ENCODE measurements at places on chromosomes 13 and 19.

GRCh38 chr19:472005-472858 lies 11.4 kb upstream of the SHC2 start:
- no peak for DNase-seq

- DNase-seq = no peak
Observed at GRCh38 chr13:73521985-73522524, 463.2 kb downstream of the KLF5 start.

DNA sequence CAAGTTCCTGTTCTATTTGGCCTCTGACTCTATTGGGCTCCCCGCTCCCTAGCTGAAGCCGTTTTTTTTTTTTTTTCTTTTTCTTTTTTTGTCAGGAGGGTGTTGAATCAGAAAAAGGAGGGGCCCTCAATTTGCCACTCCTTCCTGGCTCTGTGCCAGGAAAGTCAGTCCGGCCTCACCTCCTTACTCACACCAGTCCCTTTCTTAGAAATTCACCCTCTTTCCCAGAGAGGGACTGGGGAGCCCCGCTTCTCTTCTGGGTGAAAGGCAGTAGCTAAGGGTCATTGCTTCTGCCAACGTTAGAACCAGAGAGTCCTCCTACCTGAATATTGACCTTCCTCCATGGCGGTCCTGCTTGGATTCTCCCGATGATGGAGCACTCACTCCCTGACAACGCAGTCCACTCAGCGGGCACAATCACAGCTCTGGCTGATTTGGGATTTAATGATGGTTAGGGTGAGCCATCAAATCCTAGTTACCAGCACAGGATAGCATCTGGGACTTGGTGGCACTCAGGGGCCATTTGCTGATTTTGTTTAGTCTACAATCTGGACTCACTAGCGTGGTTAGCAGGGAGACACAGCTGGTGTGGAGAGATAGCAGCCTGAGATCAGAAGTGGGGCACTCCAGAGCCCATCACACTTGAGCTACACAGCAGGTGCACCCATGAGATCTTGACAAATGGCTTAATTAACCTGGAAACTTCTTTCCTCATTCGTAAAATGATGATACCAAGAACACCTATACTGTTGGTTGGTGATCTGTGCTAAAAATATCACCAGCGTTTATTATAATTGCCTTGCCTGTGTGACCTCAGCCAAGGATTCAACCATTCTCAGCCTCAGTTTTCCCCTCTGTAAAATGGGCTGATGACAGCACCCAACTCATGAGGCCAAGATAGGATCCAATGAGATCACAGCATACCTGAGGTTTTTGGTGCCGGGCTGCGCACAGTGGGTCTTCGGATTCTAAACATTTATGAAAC lies 2.2 kb downstream of the FCER2 start:
- no peak for DNase-seq

- DNase-seq = peak; percentile 80
Observed at GRCh38 chr19:8580710-8581281, 3.6 kb upstream of the MYO1F start.

DNA sequence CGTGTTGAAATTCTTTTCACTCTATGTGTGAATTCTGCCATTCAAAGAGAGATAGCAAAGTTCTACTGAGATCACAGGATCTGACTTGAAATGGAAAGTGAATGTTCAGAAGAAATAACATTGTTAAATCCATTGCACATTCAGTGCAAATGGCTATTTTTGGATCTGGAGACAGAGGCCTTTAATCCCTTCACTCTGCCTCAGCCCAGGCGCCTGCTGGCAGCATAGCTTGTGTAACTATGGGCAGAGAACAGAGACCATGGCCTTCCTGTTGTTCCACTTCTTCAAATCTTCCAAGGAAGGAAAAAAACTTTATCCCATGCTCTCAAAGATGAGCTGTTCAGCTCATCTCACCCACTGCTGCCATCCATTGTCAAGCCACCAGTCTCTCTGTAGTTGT lies 265.4 kb downstream of the LMO7 start:
- DNase-seq = no peak

All from activated T-cell treated with anti-CD3 and anti-CD28 coated beads for 4 hours (primary cell).